Stimulated activated CD4-positive, alpha-beta T cell treated with anti-CD3 and anti-CD28 coated beads, Interleukin-1b, Interleukin-23, amount 100 ng/mL, for 1 hour (primary cell): ENCODE measurements at places on chromosomes 16 and 17.

GRCh38 chr17:64273006-64273405 lies 9.9 kb upstream of the TEX2 start:
- DNase-seq, result no peak

- DNase-seq, result no peak
Measured at GRCh38 chr17:83136156-83136555, 56.7 kb downstream of the METRNL start.

GRCh38 chr16:77556201-77556873 lies 121.5 kb upstream of the ADAMTS18 start:
- no peak for DNase-seq

GRCh38 chr17:65598746-65599145 lies 37.3 kb upstream of the AXIN2 start:
- DNase-seq, result no peak

DNA sequence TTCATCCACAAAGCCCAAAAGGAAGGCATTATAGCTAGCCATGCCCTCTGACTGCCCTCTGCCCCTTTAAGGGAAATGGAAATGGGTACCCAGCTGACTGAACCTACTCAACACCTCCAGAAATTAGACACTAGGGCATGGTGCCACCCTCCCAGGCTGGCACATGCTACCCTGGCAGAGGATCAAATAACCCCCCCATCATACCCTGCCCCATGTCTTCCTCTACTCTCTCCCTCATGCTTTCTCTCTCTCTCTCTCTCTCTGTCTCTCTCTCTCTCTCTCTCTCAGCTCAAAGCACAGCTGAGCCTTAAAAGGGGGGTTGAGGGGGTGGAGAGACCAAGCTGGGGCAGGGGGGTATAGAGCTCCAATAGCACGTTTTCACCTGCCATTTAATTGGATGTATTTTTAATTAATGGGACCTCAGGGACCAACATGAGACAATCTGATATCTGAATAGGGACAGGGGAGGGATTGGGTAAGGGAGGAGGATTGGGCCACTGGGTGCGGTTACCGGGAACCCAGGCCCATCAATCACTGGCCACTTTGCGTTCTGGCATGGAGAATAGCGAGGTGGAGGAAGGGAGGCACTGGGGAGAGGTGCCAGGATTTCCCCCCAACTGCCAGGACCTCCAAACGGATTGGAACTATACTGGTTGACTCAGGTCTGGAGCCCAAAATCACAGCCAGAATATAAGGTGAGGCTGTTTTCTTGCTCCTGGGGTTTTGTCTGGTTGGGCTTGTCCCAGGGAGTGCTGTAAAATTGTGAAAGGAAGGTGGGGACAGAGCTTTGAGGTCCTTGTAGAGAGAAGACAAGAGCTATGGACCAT lies 57.8 kb downstream of the NEUROD2 start:
- DNase-seq, result no peak

GRCh38 chr16:2032285-2033056 lies 5.8 kb downstream of the NHERF2 start:
- no peak for DNase-seq

- no peak for DNase-seq
Measured at GRCh38 chr16:73743665-73744496, 552.7 kb upstream of the PSMD7 start.

GRCh38 chr17:80116276-80116920 lies 15.0 kb downstream of the GAA start:
- DNase-seq, result no peak

DNA sequence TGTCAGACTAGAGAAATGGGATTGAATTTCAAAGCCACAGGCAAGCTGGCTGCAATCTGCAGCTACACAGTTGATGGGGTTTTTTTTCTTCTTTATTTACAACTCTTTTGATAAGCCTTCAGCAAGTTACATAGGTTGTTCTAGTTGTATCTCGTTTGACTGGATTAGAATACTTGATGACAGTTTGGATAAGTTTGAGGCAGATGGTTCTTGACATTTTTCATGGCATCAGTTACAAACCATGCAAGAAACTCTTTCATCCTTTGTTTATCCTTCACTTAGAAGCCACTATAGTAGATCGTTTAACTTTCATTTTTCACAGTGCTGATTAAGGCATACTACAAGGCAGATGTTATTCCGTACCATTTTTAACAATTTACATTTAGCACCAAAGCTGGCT lies 238.9 kb downstream of the TOX3 start:
- DNase-seq, result no peak

DNA sequence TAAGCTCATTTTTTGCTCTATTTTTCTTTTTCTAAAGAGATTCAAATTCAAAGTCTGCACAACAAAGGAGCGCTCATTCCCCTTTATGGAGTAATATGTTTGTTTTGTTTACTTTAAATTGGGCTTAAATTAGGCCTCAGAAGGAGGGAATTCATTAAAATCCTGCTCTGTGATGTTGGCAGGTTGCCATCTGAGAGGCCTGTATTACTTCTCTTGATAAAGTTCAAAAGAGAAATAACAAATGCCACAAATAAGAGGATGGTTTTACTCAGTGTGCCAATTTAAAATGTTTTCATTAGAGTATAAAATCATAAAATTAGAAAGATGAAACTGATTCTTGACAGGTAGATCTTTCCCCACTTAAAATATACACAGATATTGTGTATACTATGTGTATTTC lies 54.5 kb upstream of the HLF start:
- no peak for DNase-seq

DNA sequence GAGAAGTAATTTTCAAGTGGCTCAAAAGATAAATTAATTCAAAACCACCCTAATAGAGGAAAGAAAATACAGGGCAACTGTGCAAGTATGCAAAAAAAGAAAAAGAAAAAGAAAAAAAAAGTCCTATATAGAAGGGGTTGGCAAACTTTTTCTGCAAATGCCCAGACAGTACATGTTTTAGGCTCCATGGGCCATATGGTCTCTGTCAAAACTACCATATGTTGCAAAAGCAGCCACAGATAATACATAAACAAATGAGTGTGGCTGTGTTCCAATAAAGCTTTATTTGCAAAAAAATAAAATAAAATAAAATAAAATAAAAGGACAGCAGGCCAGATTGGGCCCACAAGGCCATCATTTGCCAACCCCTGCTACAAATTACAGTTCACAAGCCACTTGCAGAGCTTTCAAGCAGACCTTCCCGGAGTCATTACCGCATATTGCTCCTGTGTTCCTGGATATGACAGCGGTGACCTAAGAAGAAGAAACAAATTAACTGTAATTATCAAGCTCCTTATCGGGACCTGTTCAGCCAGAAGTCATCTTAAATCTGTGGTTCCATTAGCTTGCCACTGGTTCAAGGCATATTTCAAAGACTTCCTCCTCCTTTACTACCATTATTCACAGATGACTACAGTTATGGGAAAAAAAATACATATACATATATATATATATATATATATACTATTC lies 15.9 kb downstream of the ZC3H7A start:
- no peak for DNase-seq

- no peak for DNase-seq
Measured at GRCh38 chr17:69908626-69909368, 166.2 kb upstream of the KCNJ16 start.

- DNase-seq, result no peak
Measured at GRCh38 chr16:13021996-13022395, 120.6 kb downstream of the SHISA9 start.

- DNase-seq, result no peak
Measured at GRCh38 chr16:85144026-85144915, 32.0 kb upstream of the CIBAR2 start.
